Stomach (tissue), 19 donors: ENCODE measurements at places on chromosomes 3 and 15. TPM values are rescaled to one million over a fixed set of nuclear protein-coding genes. Genes with fewer than 3 reads are reported as not detected.

The ZPLD1 gene
- not detected for polyA plus RNA-seq

The SLC22A13 gene
- polyA plus RNA-seq = 0.05 TPM

The SLC2A2 gene
- not detected for polyA plus RNA-seq

DNA sequence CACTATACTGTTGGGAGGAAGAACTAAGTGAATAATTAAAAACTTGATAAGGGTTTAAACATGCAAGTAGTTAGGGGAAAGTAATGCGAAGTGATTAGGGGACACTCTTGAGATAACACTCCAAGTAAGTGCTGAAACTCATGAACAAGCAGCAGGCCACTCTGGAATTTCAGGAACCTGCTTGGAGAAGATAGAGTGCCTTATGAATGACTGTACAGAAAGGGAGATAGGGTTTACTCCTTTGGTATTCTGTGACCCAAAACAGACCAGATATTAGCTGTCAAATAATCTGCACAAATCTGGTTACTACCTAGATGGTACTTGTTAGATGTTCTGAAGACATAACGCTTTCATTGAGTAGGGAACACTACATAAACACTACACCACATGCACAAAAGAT is 85.6 kb downstream of the FRMD4B start:
- H3K27me3 ChIP-seq = no peaks in the 10 kb centered on the region
- H3K4me3 ChIP-seq = no peak overlapping the region
- no peaks in the 10 kb centered on the region for H3K4me1 ChIP-seq
- no peak for DNase-seq
- no peak overlapping the region for H3K27ac ChIP-seq
- no peaks in the 10 kb centered on the region for H3K36me3 ChIP-seq

DNA sequence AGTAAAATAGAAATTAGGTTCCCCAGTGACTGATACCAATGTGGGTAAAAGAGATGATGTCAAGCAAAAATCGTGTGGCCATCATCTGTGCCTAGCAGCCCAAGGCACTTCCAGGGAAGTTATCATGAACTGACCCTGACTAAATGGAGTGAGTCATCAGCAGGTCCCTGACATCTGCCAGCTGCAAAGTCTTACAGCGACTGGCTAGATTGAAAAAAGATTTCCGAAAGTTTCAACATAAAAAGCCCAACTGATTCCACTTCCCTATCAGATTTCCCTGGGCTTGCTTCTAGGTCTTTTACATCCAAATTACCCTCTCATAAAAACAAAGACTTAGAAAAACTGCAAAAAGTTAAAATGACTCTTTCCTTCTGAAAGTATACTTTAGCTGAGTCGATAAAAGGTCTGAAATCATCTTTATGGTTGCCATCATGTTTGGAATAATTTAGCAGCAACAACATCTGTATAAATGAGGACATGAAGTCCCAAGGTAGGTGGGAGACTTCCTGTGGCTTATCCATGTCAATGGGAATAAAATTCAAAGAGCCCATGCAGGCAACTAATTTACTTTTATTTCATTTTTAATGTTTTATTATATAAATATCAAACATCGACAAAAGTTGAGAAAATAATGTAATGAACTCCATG is 342.8 kb downstream of the ERC2 start:
- no peak overlapping the region for H3K27ac ChIP-seq
- H3K4me1 ChIP-seq = no peaks in the 10 kb centered on the region
- no peak overlapping the region for H3K4me3 ChIP-seq
- no peaks in the 10 kb centered on the region for H3K27me3 ChIP-seq

GRCh38 chr3:184756151-184757021 is 44.5 kb upstream of the MAGEF1 start:
- DNase-seq = no peak
- no peaks in the 10 kb centered on the region for H3K27me3 ChIP-seq
- peaks cover 49% of the 10 kb centered on the region for H3K4me1 ChIP-seq
- H3K4me3 ChIP-seq = no peak overlapping the region

DNA sequence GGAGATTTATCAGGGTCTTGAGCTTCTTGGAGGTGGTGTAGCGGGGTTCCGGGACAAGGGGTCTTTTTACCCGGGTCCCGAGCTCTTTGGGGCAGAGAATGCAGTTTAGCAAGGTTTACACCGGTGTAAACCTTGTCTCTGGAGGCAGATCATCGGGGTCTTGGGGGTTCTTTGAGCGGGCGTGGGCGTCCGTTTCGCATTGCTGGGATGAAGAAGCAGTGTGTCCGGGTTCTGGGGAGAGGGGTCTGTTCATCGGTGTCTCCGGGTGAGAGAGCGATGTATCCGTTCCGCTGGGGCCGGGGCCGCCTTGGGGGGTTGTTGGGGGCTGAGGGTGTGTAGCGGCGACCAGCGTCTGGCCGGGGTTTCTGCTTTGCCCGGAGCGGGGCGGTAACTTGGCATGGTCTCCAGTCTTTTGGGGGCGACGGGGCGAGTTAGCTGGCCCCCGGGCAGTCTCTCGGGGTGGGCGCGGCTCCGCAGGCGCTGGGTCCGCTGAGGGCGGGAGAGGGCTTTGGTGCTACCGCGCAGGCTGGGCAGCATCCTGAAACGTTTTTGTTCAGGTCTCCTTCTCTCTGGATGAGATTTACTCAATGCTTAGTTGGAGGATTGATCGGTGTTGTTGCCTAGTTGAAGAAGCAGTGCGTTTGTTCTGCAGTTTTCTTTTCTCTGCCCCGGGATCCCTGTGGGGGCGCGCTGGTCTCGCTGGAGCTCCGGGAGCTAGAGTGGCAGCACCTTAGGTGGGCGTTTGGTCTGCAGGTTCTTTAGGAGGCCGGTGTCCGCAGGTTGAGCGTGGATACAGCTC is 843 bp downstream of the GLCE start:
- DNase-seq = peak; percentile 70
- peak overlapping the region; percentile 91 for H3K4me3 ChIP-seq
- no peaks in the 10 kb centered on the region for H3K4me1 ChIP-seq
- H3K27ac ChIP-seq = peak overlapping the region; percentile 82
- H3K27me3 ChIP-seq = no peaks in the 10 kb centered on the region

- H3K36me3 ChIP-seq = no peaks in the 10 kb centered on the region
- no peaks in the 10 kb centered on the region for H3K27me3 ChIP-seq
- H3K4me1 ChIP-seq = peaks cover 6% of the 10 kb centered on the region
- peak within 1 kb of the TSS; percentile 92 for H3K27ac ChIP-seq
Measured at GRCh38 chr15:65304381-65305149, at the start of gene RNU5B-1. TSS of gene RNU5B-1 (plus strand) at chr15:65304677.
